ENCODE measurements at places on chromosomes 5 and 9.
A peak's percentile ranks its signal among the peaks of the same experiment; 100 is the strongest.

DNA sequence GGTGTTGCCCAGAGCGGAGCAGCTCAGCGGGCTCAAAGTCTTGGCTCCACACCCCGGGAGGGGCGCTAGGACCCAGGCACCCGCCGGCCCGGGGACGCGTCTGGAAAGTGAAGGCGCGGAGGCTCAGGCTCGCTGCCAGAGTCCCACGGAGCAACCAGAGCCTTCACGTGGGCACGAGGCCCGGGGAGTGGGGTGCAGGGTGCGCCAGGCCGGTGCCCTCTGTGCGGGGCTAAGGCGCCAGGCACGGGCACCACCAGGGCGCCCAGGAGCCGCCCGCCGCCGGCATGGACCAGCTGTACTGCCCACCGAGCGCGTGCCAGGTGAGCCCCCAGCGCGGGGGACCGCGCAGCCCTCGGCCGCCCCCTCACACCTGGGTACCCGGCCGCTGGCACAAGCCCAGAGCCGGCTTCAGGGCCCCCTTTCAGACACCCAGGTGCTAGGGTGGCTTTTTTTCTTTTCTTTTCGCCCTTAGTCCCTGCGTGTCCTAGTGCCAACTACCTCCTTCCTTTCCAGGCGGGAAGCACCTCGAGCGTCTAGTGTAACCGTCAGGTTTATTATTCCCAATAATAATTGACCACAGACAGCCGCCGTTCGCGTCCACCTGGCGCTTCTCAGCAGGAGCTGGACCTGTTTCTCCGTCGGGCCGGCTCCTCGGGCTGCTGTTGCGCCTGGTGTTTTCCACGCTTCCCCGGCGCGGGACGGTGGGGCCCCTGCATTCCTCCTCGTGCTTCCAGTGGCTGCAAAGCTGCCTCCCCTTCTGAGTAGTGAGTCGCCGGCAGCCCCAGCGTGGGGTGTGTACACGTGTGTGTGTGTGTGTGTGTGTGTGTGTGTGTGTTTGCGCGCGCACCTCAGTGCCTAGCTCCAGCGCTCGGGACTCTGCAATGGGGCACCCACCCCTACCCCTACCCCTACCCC lies 30.1 kb upstream of the PDE8B start:
- DNase-seq = no peak

DNA sequence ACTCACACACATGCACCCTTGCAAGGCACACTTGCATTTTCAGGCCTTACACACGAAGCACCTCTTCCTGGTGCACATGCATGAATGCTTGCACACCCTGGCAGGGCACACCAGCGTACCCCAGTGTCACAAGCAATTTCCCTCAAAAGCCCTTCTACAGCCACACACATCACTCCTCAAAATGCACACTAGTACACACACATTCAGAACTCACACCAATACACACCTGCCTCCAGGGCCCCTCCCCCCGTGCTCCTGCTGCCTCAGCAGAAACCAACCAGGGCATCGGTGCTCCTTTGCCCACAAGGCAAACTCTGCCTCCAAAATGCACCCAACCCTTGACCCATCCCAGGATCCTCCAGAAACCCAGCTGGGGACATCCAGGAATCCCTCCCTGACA lies 1.2 kb downstream of the CAMK2A start:
- DNase-seq = no peak

DNA sequence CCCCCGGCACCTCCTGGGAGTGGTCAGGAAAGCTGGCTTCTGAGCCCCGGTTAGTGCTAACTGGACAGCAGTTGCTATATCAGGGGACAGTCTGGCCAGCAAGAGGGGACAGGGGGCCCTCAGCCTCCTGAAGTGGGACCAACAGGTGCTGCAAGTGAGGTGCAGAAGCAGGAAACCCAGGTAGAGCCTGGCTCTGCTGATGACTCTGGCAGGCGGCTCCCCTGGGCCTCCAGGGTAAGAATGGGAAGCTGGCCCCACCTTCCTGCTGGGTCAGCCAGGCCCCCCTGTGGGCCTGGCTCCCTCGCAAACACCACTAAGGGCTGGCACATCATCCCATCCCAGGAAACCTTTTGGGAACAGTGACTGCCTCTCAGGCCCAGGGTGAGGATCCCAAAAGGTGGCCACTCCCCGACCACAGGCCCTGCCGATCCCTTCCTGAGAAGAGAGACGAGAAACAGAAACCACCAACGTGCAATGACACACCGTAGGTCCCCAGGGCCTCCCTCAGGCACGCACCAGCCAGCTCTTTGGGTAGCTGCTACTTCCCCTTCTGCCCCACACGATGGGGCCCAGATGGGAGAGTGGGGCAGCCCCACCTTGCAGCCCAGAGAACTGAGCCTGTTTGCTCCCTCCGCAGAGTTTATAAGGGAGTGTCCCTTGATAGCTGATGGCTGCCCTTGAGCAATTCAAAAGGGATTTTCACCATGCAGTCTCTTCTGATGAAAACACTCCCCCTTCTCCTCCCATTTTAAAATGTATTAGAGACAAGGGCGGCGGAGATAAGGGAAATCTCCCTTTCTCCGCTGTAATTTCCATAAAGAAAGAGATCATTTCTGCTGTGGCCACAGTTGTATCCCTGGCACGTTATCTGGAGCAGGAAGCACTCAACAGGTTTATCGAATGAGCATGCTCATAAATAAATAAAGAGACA lies 76.8 kb downstream of the STK10 start:
- DNase-seq = peak; percentile 37

DNA sequence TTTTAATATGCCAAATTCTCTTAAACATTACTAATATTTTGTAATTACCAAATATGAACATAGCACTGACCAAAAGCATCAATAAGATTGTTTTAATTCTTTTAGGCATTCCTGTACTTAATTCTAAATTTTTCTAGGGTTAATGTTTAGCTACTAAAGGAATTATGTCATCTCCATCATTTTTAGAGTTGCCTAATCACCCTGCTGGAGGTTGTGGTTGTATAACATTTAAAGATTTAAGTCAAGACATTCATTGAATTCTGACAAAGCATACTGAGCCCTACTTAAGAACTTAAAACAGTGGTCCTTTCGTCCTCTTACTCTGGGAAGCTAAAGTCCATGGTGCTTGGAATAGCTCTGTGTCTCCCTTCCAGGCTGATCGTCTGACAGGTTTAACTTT lies 28.1 kb upstream of the DAB2 start:
- no peak for DNase-seq

DNA sequence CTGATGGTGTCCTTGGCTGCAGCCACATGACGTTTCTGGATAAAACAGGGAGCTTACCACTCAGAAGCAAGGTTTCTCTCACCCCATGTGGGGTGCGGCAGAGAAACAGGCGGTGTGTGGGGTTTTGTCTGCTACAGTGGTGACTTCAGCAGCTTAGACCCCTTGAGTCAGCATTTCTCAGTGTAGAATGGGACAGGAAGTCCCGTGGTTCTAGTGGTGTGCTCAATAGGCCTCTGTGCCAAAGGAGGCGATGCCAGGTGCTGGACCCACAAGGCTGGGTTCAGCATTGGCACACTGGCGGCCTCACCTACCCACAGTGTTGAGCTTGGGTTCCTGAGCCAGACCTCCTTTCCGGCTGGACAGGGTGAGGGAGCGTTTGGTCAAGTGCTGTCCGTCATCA lies 125.2 kb upstream of the SMIM23 start:
- no peak for DNase-seq
